ENCODE measurements at places on chromosomes 6 and 20.

- DNase-seq: peak; percentile 10
Measured at GRCh38 chr6:157380458-157380778, 572 bp upstream of the ZDHHC14 start.

DNA sequence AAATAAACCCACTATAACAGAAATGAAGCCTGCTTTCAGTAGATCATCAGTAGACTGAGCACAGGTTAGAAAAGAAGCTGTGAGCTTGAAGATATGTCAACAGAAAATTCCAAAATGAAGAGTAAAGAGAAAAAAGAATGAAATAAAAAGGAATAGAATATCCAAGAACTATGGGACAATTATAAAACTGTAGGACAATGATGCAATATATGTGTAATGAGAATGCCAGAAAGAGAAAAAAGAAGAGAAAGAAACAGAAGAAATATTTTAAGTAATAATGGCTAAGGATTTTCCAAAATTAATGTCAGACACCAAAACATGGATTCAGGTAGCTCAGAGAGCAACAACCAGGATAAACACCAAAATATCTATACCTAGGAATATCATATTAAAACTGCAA is 191.4 kb upstream of the PLN start:
- DNase-seq: no peak

DNA sequence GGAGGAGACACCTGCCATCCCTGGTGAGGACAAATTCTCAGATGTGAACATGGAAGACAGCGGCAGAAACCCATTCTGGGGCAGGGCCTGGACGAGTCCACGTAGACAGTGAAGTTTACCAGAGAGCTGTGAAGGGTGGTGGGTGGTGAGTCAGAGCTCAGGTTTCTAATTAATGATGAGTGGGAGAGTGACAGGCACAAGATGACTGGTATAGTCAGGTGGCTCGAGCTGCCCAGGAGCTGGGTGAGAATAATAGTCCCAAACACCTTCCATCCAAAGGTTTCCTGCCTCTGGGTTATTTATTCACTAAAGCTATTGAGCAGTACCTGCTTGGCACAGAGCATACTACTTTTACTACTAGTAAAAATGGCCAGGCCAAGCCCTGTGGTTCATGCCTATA is 6.0 kb downstream of the TLDC2 start:
- DNase-seq: no peak

- no peak for DNase-seq
Measured at GRCh38 chr20:63696628-63697356, at the start of gene TNFRSF6B. TNFRSF6B (plus strand) TSS chr20:63696652; CDS start chr20:63696768, 116 bp downstream.

- no peak for DNase-seq
Measured at GRCh38 chr6:38355519-38355918, 284.2 kb downstream of the BTBD9 start.

GRCh38 chr6:150252714-150253444 is 110.0 kb downstream of the PPP1R14C start:
- no peak for DNase-seq

GRCh38 chr20:1434571-1435336 is 31.9 kb downstream of the NSFL1C start:
- DNase-seq: peak; percentile 25

DNA sequence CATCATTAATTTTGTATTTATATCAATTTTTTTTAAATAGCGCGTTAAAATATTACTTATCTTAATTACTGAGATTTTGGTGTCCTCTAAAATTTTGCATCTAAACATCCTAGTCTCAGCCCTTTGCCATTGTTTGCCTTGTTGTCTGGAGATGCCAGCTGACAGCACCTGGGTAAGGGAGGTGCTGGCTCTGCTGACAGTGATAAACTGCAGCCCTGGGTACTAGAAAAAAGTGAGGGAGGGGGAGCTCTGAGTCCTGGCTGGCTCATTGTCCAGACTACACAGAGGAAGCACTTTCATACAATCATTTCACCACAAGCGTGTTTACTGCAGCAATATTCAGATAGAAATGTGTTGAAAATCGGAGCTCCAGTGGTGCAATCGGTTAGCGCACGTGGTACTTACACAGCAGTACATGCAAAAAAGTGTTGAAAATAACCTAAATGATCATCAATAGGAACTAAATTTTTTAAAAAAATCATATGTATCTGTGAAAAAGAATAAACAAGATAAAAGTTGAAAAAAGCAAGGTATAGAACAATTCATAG is 18.5 kb upstream of the UBR2 start:
- no peak for DNase-seq

GRCh38 chr20:38673261-38673660 is 51.0 kb upstream of the SLC32A1 start:
- DNase-seq: no peak

GRCh38 chr20:536426-537010 is 7.1 kb downstream of the CSNK2A1 start:
- DNase-seq: no peak

GRCh38 chr6:55963301-55963700 is 87.9 kb upstream of the BMP5 start:
- no peak for DNase-seq

GRCh38 chr20:51953731-51954340 is 151.5 kb upstream of the SALL4 start:
- no peak for DNase-seq

All from activated CD4-positive, alpha-beta T cell treated with anti-CD3 and anti-CD28 coated beads for 24 hours (primary cell).